ENCODE measurements at places on chromosomes 13 and 19. TPM values are rescaled to one million over a fixed set of nuclear protein-coding genes. Genes with fewer than 3 reads are reported as not detected.

DNA sequence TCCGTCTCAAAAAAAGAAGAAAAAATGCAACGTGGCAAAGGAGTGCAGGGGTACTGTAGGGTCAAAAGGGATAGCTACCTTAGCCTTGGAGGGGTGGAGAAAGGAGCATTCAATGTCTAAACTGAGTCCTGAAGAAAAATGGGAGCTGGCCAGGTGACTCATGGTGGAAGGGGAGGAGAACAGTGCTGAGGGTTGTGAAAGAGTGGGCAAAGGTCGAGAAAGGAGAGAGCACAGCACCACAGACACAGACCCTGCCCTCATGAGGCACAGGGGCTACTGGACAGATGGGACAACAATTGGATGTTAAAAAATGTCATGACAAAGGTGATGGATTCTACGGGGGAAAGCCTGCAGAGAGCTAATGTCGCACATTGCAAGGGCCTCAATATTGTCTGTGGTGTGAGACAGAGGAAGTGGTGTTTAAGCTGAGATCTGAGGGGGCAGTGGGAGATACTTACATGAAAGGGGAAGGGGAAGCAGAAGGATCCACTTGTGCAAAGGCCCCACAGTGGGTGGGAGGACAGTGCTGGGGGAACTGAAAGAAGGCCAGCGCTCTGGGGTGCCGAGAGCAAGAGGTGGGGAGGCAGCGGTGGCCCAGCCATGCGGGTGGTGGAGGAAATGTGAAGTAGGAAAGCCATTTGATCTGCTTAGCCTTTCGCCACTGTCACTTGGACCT is 42.9 kb upstream of the URAD start:
- DNase-seq = no peak

DNA sequence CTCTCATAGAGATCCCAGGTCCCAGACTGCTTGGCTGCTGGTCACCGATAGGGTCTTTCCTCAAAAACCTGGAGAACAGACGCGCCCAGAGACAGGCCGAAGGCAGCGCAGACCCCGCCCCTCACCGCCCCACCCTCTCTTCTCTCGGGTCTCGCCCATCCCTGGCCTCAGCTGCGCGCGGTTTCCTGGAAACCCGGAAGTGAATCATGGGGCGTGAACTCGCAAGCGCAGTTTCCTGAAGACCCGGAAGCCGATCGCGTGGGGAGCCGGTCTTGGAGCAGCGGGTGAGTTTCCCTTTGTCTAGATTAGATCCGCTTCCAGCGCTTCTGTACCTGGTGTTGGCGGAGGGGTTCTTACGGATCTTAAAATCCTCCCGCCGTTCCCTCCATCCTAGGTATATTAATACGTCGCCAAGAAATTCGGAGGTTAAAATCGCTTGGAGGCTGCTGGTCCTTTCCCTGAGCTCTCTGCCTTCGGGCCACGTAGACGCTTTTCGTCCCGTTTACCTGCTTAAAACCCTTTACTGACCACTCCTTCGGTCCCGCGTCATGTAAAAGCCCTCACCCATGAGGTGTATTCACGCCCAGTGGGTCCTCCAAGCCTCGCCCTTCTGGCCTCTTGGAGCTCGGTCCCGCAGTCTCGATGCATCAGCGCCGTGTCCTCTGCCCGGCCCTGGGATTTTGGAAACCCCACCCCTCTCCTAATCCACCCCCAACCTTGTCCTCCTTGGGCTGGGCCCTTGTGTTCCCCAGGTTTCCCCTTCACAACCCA is at the start of gene ZNF578:
TSS of gene ZNF578 (plus strand) at position 230 of the 771 bp plus-strand sequence. CDS start 48,293 bp downstream, outside the sequence.
- DNase-seq = peak; percentile 38

GRCh38 chr19:12685831-12686230 is 2.0 kb upstream of the GNG14 start:
- DNase-seq = no peak

GRCh38 chr19:7701654-7702457 is at the start of gene FCER2:
Gene FCER2, minus strand, starts transcription at chr19:7702131. Its CDS starts 2,371 bp downstream, at chr19:7699760.
- DNase-seq = no peak

GRCh38 chr19:18001777-18002345 is 6.1 kb upstream of the ARRDC2 start:
- DNase-seq = no peak

DNA sequence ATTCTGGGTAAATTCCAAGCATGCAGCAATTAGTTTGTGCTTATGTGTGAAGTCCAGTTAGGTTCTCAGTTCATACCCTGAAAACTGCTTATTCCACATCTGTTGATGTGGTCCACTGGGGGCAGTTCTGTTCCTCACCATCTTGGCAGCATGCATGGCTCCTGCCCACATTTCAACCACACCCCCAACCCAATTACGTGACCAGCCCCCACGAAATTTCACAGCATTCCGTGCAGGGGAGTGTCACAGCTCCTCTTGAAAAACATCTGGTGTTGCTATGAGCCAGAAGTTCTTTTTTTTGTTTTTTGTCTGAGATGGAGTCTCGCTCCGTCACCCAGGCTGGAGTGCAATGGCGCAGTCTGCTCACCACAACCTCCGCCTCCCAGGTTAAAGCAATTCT is 9.1 kb upstream of the ERVK3-1 start:
- no peak for DNase-seq

DNA sequence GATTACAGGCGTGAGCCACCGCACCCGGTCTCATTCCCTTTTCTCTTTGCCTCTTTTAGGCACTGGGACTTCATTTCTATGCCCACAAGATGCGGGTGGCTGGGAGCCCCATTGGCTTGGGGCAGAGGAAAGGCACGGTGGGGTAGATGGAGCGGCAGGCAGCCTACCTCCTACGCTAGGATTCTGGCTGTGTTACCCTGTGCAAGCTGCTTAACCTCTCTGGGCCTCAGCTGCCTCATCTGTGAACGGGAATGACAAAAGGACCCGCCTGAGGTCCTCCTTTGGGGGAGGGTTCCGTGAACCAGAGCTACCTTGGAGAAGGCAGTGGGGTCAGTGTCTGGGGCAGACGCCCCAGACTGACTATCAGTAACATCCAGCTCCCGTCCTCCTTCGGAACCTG is 9.3 kb upstream of the LINGO3 start:
- DNase-seq = no peak

GRCh38 chr19:35375505-35376307 is 4.8 kb downstream of the GPR42 start:
- DNase-seq = no peak

- peak; percentile 47 for DNase-seq
These were observed 686 bp downstream of the SETDB2 start for GRCh38 chr13:49444524-49445395.

DNA sequence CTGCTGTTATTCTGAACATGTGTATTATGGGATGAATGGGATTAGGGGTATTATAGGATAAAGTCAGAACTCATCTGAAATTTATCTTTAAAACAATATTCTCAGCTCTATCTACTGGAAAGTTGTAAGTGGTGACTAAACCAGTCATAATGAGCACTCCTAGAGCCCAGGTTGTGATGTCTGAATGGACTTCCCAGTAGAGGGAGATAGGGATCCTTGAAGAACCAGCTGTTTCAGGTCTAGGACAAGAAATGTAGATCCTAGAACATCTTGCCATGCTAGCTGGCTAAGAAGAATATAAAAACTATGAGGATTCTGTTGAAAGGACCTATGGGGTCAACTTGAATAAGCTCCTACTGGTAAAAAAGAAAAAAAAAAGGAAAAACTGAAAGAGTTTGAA is 310.8 kb downstream of the SLC7A1 start:
- no peak for DNase-seq

DNA sequence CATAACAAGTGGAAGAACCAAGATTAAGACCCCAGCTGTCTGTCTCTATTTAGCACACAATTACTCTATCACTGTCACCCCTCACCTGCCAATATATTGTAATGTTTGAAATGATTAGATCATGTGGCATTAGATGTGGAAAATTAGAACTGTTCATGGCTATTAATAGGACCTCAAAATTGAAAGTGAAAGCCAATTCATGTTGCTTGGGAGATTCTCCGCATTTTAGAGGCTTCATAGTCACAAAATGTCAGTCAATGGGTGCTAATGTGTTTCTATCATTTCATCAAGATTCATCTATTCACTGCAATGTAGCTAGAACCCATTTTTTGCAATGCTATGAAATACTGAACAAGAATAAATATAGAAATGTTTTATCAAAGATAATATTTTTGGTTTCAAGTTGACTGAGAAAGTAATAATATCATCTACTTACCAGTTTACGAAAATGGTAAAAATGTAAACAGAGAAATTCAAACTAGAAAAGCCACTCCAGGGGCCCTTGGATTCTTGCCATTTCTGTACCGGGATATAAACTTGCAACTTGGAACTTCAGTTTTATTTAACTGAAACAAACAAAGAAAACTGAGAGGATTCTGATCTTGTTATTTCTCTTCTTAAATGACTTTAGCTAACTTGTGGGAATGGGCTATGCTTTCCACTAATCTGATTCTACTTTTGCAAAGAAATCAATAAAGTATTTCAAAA is 388.6 kb downstream of the DCT start:
- DNase-seq = no peak

GRCh38 chr13:39283072-39283471 is 244.8 kb downstream of the NHLRC3 start:
- no peak for DNase-seq

DNA sequence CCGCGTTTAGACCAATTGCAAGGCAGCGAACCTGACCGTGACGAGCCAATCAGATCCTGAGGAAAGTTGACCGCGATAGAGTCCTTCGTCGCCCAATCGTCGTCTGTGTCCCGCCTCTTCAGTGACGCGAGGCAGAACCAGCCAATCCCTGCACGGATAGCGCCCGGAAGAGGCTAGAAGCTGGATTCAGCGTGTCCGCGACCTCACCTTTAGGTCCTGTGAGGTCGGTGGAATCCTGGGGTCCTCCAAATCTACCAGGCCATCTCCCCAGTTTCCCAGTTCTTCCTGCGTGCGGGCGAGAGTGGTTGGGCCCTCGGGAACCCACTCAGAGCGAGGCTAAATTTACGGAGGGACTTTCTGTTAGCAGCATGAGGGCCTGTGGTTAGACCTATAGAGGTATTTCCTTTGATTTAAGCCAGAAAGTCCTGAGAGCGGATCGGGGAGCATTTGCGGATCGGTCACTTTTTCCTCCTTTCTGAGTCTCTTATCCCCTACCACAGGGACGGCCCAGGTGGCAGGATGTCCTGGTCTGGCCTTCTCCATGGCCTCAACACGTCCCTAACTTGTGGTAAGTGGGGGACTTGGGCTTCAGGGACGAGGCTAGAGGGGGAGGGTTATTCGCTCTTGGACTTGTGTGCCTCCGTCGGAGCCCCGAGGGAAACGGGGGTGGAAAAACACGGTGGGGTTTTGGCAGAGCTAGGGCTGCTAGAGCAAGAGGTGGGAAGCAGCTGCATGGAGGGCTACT is at the start of gene MRPS12:
TSS of gene MRPS12 (plus strand) at position 169 of the 745 bp plus-strand sequence. CDS start at position 520, 351 bp downstream.
- DNase-seq = peak; percentile 99

DNA sequence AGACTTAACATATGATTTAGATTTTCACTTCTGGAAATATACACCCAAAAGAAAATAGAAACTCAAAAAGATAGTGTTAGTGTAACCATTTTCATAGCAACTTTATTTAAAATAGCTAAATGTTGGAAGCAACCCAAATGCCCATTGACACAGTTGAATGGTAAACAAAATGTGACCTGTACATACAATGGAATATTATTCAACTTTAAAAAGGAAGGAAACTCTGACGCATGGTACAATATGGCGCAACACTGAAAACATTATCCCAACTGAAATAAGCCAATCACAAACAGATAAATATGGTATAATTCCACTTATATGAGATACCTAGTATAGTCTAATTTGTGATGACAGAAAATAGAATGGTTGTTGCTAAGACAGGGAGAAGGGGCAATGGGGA is 1456.1 kb upstream of the MIR17HG start:
- peak; percentile 96 for DNase-seq

- DNase-seq = no peak
These were observed 20.2 kb downstream of the SIGLECL1 start for GRCh38 chr19:51271067-51271466.

DNA sequence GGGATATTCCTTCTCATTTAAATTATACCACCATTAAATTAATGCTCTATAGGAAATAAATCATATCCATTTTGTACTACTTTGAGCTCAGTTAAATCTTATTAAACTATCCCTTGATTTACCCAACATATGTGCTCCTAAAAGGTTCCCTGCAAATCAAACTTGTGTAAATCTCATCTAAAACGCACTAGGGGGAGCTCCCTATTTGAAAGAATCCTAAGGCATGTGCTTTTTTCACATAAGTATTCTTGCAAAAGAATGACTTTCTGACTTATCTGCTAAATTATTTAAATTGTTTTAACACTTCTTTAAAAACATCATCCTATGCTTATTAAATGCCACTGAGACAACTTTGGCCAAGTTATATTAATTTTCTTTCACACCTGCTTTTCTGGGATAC is 7.9 kb downstream of the INTS6 start:
- DNase-seq = peak; percentile 39

DNA sequence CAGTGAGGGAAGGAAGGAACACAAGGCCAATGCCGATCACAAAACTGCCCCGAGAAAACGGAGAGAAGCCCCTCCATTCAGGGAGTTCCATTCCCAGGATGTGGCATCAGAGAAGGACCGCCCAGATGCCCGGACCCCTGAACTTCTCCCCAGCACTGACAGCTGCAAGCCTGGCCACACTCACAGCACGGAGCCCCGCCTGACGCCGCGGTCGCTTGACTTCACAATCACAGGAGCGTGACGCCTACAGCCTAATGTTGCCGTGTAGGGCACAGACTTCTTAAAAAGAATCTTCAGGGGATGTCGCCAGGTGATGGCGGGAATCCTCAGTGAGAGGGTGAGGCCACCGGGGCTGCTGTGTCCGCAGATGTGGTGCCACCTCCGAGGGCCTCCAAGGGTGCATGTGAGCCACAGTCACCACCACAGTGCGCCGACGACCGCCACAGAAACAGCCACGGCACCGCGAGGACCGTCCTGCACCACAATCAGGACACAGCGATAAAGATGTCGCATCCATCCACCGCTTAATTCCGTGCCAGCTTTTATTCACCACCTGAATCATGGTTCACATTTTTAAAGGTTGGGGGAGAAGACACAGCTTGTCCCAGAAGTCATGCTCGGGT is 77.2 kb downstream of the SPACA7 start:
- no peak for DNase-seq

DNA sequence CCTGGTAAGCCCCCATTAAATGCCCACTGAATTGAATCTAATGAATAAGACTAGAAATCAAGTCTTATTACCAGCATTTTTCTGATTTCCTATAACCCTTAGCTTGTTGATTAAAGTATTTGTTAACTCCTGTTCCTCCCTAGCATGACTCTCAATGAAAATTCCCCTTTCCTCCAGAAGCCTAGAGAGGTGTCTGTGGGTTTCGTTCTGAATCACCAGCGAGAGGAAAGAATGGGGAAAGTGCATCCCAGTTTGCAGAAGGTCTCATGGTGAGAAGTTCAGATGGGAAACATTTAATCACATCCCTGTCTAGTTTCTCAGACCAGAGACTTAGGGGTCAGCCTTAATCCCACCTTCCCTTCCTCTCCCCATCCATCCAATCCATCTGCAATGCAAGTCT is 26.9 kb downstream of the POU2F2 start:
- no peak for DNase-seq

PBX4 gene
- total RNA-seq = not detected

ANGPTL4 gene
- total RNA-seq = 1.0 TPM

CEACAM4 gene
- total RNA-seq = not detected

PPP1R13L gene
- 20.7 TPM for total RNA-seq

PCDH17 gene
- total RNA-seq = 1.1 TPM

ZGLP1 gene
- 0.13 TPM for total RNA-seq

MED4 gene
- total RNA-seq = 33.8 TPM

PGLYRP1 gene
- total RNA-seq = not detected

Measured in dermis microvascular lymphatic vessel endothelial cell (primary cell).